ENCODE measurements at places on chromosomes 1 and 21.

DNA sequence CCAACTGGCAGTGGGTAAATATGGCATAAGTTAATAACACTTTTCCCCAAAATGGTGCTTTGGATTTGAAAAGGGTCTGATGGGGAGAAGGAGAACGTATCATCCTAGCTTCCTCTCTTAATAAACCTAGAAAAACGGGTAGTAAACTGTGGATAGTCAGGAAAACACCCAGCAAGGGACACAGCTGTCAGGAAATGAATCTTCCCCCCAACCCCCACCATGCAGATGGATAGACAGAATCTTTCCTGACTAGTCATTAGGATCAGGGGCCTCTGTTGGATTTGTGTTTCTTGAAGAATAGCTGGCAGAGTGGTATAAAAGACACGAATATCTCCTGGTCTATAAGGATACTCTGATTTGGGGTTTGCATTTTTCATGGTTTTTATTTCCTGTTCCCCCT is 22.5 kb upstream of the LAX1 start:
- DNase-seq, result no peak

DNA sequence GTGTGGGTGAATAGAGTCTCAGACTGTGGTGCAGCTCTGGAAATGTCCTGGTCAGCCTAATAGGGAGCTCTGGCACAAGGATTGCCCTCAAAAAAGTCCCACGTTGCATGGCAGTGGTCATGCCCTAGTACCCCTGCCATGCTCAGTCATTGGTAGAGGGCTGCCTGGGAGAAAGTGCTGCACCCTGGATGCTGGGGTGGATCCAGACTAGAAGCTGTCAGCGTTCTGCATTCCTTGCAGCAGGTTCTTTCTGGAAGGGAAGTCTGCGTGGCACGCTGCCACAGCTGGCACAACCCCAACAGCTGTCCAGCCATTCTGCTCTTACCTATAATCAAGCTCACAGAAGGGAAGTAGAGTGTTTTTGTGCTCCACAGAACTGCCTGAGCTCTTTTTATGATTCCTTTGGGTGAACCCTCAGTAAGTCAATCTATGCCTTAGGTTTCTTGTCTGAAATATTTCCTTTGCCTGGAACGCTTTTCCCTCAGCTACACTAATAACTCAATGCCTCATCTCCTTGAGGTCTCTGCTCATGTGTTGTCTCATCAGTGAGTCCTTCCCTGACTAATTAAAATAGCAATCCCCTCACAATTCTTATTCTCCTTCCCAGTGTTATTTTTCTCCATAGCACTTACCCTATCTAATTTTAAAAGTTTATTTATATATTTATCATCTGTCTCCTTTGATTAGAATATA is 61.5 kb upstream of the JAK1 start:
- DNase-seq, result no peak

DNA sequence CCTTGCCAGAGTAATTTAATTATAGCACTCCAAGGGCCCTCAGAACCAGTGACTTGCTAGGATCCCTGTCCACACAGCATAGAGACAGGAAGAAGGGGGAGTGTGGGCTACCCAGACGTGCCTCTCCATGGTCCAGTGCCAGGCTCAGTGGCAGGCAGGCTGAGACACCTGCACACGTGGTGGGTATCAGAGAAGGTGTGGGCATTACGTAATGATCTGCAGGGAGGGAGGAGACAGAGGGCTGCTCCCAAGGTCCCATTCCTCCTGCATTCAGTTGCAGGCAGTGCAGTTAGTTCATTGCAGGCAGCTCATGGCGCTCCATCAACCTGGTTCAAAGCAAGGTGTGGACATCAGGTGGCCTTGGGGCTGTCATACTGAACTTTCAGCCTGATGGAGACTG is 49.9 kb downstream of the C8B start:
- no peak for DNase-seq

GRCh38 chr1:162022626-162023025 is 1.0 kb downstream of the OLFML2B start:
- no peak for DNase-seq

DNA sequence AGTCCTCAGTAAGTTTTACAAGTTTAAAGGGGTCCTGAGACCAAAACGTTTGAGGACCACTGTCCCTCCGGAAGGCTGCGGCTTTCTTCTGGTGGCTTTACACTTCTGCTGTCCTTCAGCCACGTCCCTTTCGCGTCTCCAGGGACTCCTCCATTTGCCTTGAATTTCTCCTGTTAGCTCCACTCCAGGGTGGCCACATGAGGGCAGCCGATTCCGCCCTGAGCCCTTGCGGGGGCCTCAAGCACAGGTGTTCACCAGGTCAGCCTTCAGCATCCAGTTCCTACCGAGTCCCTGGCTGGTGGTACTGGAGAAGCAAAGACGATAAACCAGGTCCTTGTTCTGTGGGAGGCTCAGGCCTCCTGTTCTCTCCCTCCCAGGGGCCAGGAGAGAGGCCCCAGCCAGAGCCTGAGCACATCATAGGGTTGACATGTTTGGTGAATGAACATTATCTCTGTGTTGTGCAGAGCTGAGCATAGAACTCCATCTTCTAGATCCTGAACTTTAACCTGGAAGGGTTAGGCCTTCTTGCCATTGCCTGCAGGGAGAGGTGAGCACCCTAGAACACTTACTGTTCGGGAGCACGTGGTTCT is 27.4 kb upstream of the COQ8A start:
- DNase-seq, result peak; percentile 89

Measured in H9 (cell line).